NCI-H1417 treated with DMSO at 0.1 percent for 48 hours (cell line): ENCODE measurements at places on chromosomes 2 and 18.

GRCh38 chr18:5876891-5877290, 18.4 kb downstream of the TMEM200C start:
- DNase-seq: no peak

DNA sequence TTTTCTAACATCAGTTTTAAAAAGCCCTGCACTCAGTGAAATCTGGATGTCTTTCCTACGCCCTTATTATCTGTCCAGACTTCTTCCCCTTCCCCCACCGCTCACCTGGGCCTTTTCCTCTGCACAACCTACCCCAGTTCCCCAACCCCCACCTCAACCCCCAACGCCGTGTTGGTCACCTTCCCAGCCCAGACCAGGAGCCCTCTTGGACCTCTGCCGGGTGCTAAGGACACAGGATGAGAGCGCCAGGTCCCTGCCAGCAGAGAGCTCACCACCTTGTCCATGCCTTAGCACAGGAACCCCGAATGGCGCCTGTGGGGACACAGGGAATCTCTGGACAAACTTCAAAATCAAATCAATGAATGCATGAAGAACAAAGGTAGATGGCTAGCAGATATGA, 966 bp upstream of the RBM43 start:
- DNase-seq: no peak

GRCh38 chr2:42792087-42792582, 248 bp downstream of the HAAO start:
- no peak for DNase-seq

- DNase-seq: no peak
Measured at GRCh38 chr2:222319586-222320435, 21.0 kb upstream of the PAX3 start.

DNA sequence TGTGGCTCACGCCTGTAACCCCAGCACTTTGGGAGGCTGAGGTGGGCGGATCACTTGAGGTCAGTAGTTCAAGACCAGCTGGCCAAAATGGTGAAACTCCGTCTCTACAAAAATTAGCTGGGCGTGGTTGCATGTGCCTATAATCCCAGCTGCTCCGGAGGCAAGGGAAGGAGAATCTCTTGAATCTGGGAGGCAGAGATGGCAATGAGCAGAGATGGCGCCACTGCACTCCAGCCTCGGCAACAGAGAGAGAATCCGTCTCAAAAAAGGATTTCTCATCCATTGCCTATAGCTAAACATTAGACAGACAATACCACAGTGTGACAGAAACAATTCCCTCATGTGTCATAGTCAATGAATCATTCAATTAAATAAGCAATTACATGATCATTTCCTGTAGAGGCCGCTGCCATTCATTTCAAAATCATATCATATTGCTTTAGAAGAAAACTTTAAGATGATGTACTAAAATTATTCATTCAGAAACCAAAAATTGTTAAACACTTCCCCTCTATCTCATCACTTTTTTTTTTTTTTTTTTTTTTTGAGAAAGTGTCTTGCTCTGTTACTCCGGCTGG, 69.5 kb upstream of the TGIF1 start:
- no peak for DNase-seq

- DNase-seq: no peak
Measured at GRCh38 chr2:55733335-55733734, 39.7 kb upstream of the PNPT1 start.

- DNase-seq: no peak
Measured at GRCh38 chr2:42698940-42699339, 65.0 kb downstream of the OXER1 start.

DNA sequence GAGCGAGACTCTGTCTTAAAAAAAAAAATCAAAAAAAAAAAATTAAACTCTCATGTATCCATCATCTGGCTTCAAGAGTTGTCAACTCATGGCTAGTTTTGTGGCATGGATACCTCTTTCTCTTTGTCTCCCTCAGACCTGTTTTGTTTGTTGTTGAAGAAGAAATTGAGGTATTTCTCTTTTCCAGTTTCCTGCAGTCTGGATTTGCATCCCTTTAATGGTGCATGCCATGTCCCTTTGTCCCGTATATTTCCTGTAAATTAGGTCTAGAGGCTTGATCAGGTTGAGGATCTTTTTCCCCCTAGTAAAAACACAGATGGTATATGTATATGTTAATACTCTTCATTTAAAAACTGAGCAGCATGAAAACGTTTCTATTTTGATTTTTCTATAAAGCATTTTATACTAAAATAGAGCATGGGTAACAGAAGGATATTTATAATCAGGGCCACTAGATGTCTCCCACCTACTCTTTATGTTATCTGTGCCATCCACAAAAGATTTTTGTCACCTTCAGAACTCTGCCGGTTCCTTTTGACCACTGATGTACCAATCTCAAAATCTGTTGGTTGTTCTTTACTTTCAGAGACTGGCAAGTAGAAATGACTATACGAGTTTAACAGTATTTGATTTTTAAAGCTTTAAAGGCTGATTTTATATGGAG, 80.1 kb downstream of the GALNT1 start:
- peak; percentile 36 for DNase-seq
